ENCODE measurements at places on chromosomes 13 and 19. TPM values are rescaled to one million over a fixed set of nuclear protein-coding genes. Genes with fewer than 3 reads are reported as not detected.

The MBD3L2 gene
- total RNA-seq: not detected

The NKG7 gene
- not detected for total RNA-seq

The AP2A1 gene
- 53.4 TPM for total RNA-seq

The CYP4F12 gene
- not detected for total RNA-seq

The LENG9 gene
- total RNA-seq: 16.7 TPM

The IFNL1 gene
- total RNA-seq: not detected

The NLRP9 gene
- not detected for total RNA-seq

The ATP13A1 gene
- total RNA-seq: 22.6 TPM

The MAST1 gene
- 1.3 TPM for total RNA-seq
